ENCODE measurements at places on chromosomes 3 and 15. TPM values are rescaled to one million over a fixed set of nuclear protein-coding genes. Genes with fewer than 3 reads are reported as not detected.

GRCh38 chr3:86381247-86381646 is 609.7 kb downstream of the VGLL3 start:
- DNase-seq = no peak

THPO gene
- not detected for total RNA-seq

DNA sequence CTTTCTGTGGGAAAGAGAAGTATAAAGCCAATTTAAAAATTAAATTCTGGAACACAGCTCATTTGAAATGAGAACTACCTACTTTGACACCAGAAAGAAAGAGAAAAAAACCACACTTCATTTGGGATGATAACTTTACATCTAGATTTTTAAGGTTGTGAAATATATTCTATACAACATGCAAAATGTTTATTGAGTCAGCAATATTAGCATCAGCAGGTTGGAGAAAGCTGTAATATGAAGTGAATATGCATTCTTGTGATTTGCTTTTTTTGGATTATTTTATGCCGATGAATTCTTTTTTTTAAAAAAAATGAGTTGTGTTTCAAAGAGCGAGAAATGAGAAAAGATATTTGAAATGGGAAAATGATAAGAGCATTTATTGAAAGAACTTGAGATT is 307.0 kb upstream of the DPPA4 start:
- DNase-seq = no peak

GRCh38 chr15:47817969-47818548 is 100.8 kb downstream of the SEMA6D start:
- no peak for DNase-seq

RGMA gene
- not detected for total RNA-seq

DNA sequence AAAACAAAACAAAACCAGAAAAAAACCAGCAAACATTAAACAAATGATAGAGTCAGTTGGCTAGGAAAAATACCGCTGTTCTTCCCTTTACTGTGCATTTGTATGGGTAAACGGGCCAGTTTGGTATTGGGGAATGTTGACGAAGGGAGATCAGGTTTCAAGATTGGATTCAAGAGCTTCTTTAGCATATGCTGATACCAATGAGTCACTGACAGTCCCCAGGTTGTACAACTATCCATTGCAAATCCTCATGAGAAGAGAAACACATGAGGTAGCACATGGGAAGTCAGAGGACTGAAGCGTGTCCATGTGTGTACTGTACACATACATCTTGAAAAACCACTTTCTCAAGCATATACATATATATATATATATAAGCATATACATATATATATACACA is 25.6 kb downstream of the TIGIT start:
- no peak for DNase-seq

NTRK3 gene
- total RNA-seq = 0.51 TPM

DNA sequence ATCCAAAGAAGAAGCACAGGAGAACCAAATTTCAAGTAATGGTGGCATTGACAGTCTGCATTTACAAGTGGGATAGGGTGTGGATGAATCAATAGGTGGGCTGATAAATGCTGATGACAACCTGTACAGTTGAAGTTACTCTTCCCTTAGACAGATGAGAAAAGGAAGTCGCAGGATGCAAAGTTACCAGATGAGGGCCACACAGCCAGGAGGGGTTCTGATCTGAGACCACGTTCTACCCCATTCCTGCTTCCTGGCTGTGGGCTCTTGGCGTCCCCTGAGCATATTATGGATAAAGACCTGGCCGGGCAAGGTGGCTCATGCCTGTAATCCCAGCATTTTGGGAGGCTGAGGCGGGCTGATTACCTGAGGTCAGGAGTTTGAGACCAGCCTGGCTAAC is 104.6 kb downstream of the EOMES start:
- DNase-seq = no peak

- peak; percentile 23 for DNase-seq
Observed at GRCh38 chr15:64634576-64635498, 140.6 kb downstream of the RBPMS2 start.

GRCh38 chr3:115666920-115667737 is 43.8 kb downstream of the GAP43 start:
- DNase-seq = no peak

DNA sequence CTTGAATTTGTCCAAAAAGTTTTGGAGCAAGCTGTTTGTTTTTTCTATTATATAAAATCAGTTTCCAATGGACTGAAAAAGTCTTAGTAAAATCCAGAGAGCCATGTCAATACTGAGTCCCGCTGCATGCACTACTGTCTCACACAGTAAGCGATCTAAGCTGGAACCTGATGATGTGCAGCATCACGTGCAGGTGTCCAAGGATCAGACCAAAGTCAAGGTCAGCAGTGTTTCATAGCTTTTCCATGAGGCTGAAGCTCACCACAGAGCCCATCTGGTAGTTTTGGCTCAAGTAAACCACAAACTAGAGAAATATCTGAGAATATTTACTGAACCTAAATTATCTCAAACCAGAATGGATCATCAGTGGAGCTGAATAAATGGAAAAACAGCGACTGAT is 784.0 kb upstream of the SEMA6D start:
- no peak for DNase-seq

DNA sequence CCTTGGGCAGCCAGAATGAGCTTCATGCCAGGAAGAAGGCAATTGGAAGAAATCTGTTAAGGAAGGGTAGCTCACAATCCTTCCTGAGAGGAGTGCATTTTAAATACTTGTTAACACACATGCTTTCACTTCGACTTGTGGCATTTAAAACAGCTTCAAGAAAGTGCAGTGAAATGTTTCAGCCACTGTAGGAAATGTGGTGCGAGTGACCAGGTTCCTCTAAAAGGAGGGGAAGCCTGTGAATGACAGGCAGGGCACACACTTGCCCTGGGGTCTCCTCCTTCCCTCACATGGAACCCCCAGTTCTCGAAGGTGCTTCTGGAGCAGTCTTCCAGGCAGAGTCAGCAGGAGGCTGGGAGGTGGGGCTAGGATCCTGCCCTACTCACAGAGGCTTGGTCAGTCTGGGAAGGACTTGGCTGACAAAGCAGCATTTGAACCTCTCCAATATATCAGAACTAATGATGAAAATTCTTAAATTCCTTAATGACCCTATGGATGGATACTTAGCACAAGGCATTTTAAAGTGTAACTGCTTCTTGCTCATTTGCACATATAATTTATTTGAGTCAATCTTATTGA is 358.6 kb downstream of the CHST2 start:
- DNase-seq = no peak

DNA sequence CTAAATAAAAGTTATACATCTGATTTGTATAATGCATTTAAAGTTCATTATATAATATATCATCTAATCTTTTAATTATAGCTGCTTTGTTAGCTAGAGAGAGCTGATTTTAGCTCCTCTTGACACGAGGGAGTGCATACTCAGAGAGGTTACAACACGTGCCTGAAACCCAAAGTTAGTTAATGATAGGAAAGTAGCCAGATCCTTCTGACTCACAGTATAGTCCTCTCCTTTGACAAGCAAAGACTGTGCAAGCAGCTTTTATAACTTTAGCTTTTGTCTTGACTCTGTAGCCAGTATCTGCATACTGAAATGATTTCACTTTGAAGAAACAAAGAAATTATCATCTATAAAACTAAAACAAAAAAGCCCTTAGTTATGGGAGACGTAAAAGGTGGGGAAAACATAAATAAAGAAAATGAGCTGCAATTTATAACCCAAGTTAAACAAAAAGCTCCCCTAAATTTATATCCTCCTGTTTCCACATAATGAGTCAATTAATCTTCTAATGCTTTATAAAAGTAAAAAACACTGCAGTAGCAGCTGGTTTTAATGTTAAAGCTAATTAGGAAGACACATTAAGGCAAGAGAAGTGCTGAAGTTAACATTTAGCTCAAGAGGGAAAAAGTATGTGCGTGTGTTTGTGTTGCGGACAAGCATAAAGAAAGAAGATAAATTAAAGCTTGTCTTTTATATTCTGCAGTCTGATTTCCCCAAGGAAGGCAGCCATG is 13.1 kb downstream of the GABRR3 start:
- no peak for DNase-seq

- DNase-seq = peak; percentile 74
Observed at GRCh38 chr3:196274585-196274984, 12.9 kb downstream of the PCYT1A start.

- no peak for DNase-seq
Observed at GRCh38 chr3:129418041-129418973, 10.1 kb downstream of the EFCAB12 start.

DNA sequence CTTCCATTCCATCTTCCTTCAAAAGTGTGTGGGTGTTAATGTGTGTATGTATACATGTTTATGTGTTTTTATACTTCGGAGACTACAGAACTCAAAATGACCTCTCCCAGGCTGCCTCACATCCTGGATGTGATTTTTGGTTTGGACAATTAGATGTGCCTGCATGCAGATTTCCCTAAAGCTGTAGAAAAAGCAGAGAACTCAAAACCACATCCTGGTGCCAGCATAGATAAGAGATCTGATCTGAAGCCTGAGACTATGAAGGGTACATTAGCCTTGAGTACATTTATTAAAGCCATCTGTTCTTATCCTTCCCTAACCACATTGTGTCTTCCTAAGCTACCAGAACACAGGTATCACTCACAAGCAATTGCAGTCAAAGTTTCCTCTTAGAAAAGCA is 319.4 kb upstream of the RASGRP1 start:
- no peak for DNase-seq

- no peak for DNase-seq
Observed at GRCh38 chr3:9955067-9955502, 2.9 kb upstream of the PRRT3 start.

GRCh38 chr3:197499427-197499826 is 56.3 kb downstream of the BDH1 start:
- no peak for DNase-seq

GRCh38 chr3:105823149-105823867 is 45.5 kb downstream of the CBLB start:
- DNase-seq = no peak

PROS1 gene
- total RNA-seq = 1.7 TPM

ROPN1 gene
- total RNA-seq = not detected

Data from activated T-helper 2 cell treated with anti-CD3 and anti-CD28 coated beads, Interferon-gamma antibody, Interleukin-2, Interleukin-4, amounts not matched to agents 10 μg/mL and 5 μg/mL and 100 μg/mL, durations not matched to agents 14 hours and 24 hours and 36 hours (primary cell).